ENCODE measurements at places on chromosomes 12 and 14. TPM values are rescaled to one million over a fixed set of nuclear protein-coding genes. Genes with fewer than 3 reads are reported as not detected.

PIWIL1 gene
- not detected for total RNA-seq

HSPB8 gene
- total RNA-seq, result 0.58 TPM

CLECL1 gene
- not detected for total RNA-seq

TMEM63C gene
- total RNA-seq, result 0.91 TPM

C12orf50 gene
- total RNA-seq, result 0.30 TPM

ITGB7 gene
- total RNA-seq, result not detected

USP44 gene
- 20.0 TPM for total RNA-seq

MAP1LC3B2 gene
- 0.82 TPM for total RNA-seq

TRAFD1 gene
- 44.2 TPM for total RNA-seq

C1QL4 gene
- total RNA-seq, result 0.63 TPM

GRCh38 chr12:79203058-79203647 is 338.6 kb downstream of the SYT1 start:
- H3K4me3 ChIP-seq, result no peak overlapping the region
- no peaks in the 10 kb centered on the region for H3K36me3 ChIP-seq
- peaks cover 15% of the 10 kb centered on the region for H3K4me1 ChIP-seq
- H3K27ac ChIP-seq, result no peak overlapping the region

DNA sequence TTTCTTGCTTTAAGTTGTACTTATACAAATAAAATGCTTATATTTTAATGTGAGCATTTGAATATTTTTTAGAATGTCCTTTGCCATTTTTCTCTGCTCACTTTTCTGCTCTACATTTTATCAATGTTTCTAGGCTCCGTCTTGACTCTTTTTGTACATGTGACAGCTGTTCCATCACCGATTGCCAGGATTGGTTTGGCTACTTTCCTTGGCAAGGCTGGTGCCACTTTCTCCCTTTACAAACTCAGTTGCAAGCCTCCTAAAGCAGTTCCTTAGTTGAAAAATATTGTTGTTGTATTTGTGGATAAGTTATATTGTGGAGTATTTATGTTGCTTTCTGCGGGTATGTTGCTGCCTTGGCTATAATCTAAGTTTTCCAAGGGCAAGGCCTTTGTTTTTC is 63.4 kb downstream of the DACT1 start:
- H3K4me3 ChIP-seq, result no peak overlapping the region
- H3K27ac ChIP-seq, result no peak overlapping the region
- DNase-seq, result no peak
- H3K36me3 ChIP-seq, result no peaks in the 10 kb centered on the region
- H3K4me1 ChIP-seq, result peaks cover 51% of the 10 kb centered on the region

DNA sequence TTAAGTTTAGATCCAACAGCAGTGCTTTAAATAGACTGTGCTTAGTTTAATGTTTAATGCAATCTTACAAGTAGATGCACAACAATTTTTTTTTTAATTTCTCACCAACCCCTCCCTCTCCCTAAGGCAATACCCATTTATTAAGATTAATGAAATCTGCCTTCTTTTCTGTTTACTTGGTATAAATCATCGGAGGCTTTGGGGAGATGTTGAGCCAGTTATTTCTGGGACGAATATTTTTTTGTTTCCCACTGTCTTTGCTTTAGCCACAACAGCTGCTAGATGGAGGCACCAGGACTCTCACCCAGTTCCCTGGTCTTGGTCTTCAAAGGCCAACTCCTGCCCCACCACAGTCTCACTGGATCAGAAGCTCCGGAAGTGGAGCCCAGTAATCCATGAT is 113.4 kb downstream of the PLXNC1 start:
- H3K4me3 ChIP-seq, result no peak overlapping the region
- H3K4me1 ChIP-seq, result peaks cover 27% of the 10 kb centered on the region
- DNase-seq, result no peak
- H3K27me3 ChIP-seq, result no peaks in the 10 kb centered on the region
- H3K27ac ChIP-seq, result no peak overlapping the region

- H3K36me3 ChIP-seq, result no peaks in the 10 kb centered on the region
- no peak overlapping the region for H3K4me3 ChIP-seq
- no peaks in the 10 kb centered on the region for H3K4me1 ChIP-seq
- H3K27me3 ChIP-seq, result peaks cover 3% of the 10 kb centered on the region
These were observed 131.9 kb upstream of the CLEC14A start for GRCh38 chr14:38387821-38388220.

GRCh38 chr12:1630133-1630826 is 1.2 kb downstream of the WNT5B start:
- peak; percentile 15 for DNase-seq
- peaks cover 35% of the 10 kb centered on the region for H3K4me1 ChIP-seq
- H3K4me3 ChIP-seq, result peak overlapping the region; percentile 82
- peaks cover 74% of the 10 kb centered on the region for H3K27me3 ChIP-seq
- H3K27ac ChIP-seq, result no peak overlapping the region

- no peak overlapping the region for H3K4me3 ChIP-seq
- H3K27me3 ChIP-seq, result no peaks in the 10 kb centered on the region
- no peaks in the 10 kb centered on the region for H3K36me3 ChIP-seq
- no peak for DNase-seq
These were observed 72.7 kb downstream of the DYRK2 start for GRCh38 chr12:67721248-67721647.

GRCh38 chr12:65524666-65525065 is 246.2 kb downstream of the MSRB3 start:
- H3K27me3 ChIP-seq, result no peaks in the 10 kb centered on the region
- peaks cover 21% of the 10 kb centered on the region for H3K4me1 ChIP-seq
- no peak overlapping the region for H3K27ac ChIP-seq
- H3K36me3 ChIP-seq, result peaks cover 3% of the 10 kb centered on the region
- DNase-seq, result no peak

- no peaks in the 10 kb centered on the region for H3K27me3 ChIP-seq
- H3K36me3 ChIP-seq, result no peaks in the 10 kb centered on the region
- H3K4me1 ChIP-seq, result peaks cover 9% of the 10 kb centered on the region
- no peak overlapping the region for H3K4me3 ChIP-seq
- DNase-seq, result no peak
These were observed 10.8 kb downstream of the DIP2B start for GRCh38 chr12:50515587-50515986.

- DNase-seq, result no peak
- no peaks in the 10 kb centered on the region for H3K27me3 ChIP-seq
- H3K4me3 ChIP-seq, result no peak overlapping the region
- H3K36me3 ChIP-seq, result peaks cover 30% of the 10 kb centered on the region
- H3K27ac ChIP-seq, result no peak overlapping the region
- H3K4me1 ChIP-seq, result no peaks in the 10 kb centered on the region
These were observed 25.8 kb downstream of the SLC39A9 start for GRCh38 chr14:69424149-69424923.

- peaks cover 16% of the 10 kb centered on the region for H3K36me3 ChIP-seq
- no peaks in the 10 kb centered on the region for H3K27me3 ChIP-seq
- H3K27ac ChIP-seq, result no peak overlapping the region
- no peak overlapping the region for H3K4me3 ChIP-seq
- no peak for DNase-seq
These were observed 76.5 kb downstream of the WNK1 start for GRCh38 chr12:828726-829395.

GRCh38 chr14:92747701-92748258 is 647 bp downstream of the LGMN start:
- no peak overlapping the region for H3K27ac ChIP-seq
- no peaks in the 10 kb centered on the region for H3K27me3 ChIP-seq
- H3K4me3 ChIP-seq, result peak overlapping the region; percentile 94

DNA sequence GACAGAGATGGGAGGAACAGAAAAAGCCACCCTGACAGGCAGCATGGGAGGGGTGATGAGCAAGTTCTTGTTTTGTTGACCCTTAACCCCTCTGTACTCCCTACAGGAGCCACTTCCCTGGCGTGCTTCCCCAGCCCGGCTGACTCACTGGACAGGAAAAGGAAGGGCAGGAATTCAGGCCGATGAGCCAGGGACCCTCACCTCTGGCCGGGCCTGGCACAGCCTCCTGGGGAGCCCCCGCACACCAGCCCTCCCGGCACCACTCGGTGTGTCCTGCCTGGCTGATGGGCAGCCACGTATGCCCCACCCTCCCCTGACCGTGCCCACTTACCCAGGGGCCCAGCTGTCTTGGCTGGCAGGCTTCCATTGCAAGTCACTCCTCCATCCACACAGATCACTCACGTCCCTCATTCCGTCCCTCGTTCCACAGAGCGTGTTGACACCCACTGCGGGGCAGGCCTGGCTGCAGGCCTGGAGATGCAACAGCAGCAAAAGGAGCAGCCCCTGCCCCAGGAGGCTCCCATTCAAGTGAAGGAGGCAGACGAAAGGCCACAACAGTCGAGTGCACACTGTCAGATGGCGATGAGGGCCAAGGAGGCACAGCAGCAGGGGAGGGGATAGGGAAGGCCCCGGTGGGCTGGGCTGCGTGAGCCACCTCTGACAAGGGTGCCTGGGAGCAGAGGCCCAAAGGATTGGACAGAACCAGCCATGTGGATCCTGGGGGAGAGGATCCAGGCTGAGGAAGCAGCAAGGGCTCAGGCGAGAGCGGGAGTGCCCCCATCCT is 19.7 kb upstream of the CD9 start:
- no peak overlapping the region for H3K27ac ChIP-seq
- H3K4me3 ChIP-seq, result no peak overlapping the region
- H3K36me3 ChIP-seq, result no peaks in the 10 kb centered on the region
- H3K4me1 ChIP-seq, result peaks cover 32% of the 10 kb centered on the region

DNA sequence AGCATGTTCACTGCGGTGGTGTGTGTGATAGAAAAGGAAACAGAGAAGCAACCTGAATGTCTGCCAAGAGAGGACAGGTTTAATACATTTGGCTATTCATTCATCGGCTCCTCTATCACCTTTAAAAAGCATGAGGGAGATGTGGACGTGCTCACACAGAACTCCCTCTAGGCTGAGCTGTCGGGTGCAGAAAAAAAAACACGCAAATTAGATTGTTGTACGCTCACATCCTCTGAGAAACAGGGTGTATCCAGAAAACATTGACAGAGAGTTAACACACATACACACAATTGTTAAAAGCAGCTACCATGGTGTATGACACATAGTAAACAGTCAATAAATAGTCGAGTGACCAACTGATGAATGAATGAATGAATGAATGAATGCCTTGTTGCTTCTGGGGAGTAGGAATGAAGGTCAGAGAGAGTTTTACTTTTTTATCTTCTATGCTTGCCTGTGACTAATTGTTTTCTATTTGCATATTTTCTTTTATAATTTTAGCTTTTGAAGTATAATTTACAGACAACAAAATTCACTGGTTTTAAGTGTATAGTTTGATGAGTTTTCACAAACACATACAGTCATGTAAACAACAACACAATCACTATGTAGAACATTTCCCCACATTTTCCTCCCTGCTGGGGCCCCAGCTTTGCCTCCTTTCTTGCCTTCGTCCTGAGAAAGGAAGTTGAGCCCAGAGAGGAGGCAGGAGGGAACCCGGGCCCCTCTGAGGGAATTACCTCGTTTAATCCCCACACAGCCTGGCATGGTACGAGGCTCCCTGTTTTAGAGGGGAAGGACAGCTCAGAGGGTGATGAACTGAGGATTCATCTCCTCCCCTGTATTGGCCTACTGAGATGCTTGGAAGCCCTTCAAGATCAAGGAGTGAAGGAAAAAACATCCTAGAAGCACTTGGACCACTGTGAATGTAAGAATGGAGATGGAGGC is 19.7 kb upstream of the FAM222A start:
- no peak overlapping the region for H3K4me3 ChIP-seq
- no peaks in the 10 kb centered on the region for H3K36me3 ChIP-seq
- no peak overlapping the region for H3K27ac ChIP-seq
- no peak for DNase-seq
- peaks cover 7% of the 10 kb centered on the region for H3K27me3 ChIP-seq

DNA sequence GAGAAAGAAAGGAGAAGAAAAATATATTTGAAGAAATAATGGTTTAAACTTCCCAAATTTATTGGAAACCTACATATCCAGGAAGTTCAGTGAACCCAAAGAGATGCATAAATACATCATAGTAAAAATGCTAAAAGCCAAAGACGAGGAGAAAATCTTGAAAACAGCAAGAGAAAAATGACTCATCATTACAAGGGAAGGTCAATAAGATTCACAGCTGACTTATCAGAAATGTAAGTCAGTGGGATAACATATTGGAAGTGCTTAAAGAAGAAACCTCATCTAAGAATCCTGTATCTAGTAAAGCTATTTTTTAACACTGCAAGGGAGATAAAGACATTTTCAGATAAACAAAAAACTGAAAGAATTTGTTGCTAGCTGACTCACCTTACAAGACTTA is 19.9 kb downstream of the RIC8B start:
- H3K4me3 ChIP-seq, result no peak overlapping the region
- DNase-seq, result no peak
- H3K27ac ChIP-seq, result no peak overlapping the region
- H3K4me1 ChIP-seq, result peaks cover 6% of the 10 kb centered on the region
- peaks cover 41% of the 10 kb centered on the region for H3K36me3 ChIP-seq
- H3K27me3 ChIP-seq, result no peaks in the 10 kb centered on the region

DNA sequence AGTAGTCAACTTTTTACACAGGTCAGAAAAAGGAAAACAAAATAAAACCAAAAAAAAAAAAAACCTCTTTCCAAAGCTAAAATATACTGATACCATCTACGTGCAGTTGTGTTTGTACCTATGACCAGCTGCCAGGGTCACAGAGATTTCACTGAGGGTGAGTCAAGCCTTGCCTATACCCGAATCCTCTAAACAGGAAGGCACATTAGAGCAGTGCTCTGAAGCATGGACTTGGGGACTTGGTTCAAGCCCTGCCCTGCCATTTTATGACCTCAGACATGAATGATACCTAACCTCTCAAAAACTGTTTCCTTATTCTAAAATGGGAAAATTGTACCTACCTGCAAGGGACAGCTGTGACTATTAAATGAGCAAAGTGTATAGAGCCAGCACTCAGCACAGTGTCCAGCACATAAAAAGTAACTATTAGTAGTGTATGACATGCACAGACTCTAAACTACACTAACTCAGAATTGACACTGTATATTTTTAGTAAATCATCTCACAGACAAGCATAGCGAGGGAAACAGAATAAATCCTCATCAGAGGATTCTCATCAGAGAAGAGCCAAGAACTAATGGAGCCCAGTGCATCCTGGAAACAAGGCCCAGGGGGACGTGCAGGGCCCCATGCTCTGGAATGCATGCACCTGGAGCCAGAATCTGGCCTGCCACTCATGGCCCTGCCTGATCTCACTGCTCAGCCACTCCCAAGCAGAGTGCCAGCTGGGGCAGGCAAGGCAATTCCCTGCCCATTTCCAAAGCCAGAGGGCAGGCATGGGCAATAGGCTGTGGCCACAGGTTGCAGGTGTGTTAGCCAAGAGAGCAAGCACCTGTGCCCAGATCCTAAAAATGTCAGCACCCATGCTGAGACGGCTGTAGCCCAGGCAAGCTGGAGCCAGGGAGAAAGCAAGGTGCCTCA is 57.0 kb downstream of the NT5DC3 start:
- H3K36me3 ChIP-seq, result peaks cover 13% of the 10 kb centered on the region
- DNase-seq, result no peak
- H3K4me3 ChIP-seq, result no peak overlapping the region

DNA sequence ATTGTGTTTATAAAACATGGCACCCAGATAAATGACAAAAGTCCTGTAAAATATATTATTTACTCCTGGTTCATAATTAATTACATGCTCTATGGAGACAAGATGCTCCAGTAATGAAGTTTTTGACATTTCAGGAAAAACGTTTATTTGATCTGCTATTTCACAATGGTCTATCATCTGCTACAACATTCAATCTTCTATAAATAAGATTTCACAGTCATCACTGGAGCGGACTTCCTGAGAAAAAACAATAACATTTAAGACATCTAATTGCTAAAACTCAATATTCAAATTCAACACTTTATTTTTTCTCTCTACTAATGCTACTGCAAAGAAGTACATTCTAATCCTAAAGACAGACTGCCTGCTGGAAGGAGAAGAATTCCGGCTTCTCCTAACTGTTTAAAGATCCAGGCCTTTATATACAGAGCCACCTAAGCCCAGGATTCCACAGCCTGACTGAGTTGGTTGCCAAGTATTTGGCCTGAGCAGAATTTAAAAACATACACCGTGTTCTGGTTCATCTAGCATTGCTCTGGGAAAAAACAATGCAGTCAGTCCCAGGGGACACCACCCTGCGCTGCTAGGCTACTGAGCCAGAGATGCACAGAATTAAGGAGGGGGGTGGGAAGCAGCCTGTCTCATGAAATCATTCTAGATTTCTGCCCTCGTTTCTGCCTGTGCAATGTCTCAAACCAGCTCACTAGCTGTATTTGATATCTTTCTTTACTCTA is 58.0 kb downstream of the TMTC1 start:
- H3K27me3 ChIP-seq, result no peaks in the 10 kb centered on the region
- H3K4me1 ChIP-seq, result peaks cover 20% of the 10 kb centered on the region

All from neural crest cell (in vitro differentiated cells).